Thoracic aorta (tissue), 2 donors: ENCODE measurements at places on chromosomes 6 and 20.

DNA sequence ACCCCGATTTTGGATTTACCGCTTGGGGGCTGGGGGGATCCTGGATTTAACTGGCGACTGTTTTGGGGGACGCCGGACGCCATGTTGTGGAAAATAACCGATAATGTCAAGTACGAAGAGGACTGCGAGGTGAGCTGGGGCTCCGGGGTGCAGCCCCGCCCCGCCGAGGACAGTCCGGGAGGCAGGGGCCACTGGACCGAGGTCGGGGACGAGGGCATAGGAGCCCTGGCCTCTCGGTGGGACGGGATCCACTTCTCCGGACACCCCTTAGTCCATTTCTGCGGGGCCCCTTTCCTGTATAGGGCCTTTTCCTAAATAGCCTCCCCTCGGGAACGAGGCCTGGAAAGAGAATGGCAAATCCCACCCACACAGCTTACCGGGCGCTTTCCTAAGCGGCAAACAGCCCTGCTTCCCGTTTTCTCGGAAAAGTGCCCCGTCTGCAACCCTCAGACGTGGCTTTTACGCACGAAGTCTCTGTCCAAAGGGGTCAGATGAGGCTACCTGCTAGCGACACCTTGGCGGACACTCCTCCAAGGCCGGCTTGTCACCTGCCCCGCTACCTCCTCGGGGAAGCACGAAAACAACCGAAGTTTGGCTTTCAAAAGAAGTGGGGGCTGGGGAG lies 469 bp downstream of the TFAP2C start:
- DNase-seq: no peak

DNA sequence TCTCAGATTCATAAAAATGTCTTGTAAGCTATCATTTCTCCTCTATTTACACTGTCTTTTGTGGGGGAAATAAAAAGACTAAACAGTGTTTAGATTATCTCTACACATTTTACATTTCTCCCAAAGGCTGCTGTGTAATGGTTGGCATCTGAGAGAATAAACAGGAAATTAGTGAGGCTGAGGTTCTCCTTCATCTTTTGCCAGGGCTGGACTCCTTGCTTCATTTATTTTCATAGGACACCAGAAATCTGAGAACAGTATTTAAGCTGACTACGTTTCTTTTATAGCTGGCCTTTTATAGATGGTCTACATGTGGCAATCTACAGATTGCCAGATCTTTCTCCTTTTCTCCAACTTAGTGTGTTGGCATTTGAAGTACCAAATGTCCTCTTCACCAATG lies 41.5 kb downstream of the PLCB4 start:
- DNase-seq: no peak

DNA sequence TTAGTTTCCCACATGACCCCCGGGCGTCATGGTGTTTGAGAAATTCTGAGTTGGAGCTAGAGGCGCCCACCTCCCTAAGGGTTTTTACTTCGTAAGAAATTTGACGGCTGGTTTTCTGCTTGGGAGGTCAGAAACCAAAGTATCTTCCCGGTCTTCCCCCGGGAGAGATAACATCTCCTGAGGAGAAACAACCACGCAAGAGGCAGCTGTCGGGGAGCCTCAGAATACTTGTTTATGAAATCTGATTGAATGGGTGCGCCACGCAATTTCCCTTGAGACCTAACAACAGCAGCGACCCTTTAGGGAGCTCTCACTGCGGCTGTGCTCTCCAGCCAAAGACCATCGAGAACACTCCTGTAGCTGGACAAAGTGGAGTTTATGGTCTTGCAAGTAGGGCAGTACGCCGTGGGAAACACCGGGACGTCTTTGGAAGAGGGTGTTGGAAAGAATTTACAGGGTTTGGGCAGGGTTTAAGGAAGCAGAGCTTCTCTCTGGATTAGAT lies 608 bp upstream of the EIF2S2 start:
- no peak for DNase-seq

- no peak for DNase-seq
Measured at GRCh38 chr6:95169775-95170174, 407.6 kb upstream of the MANEA start.

- no peak for DNase-seq
Measured at GRCh38 chr6:90610751-90611542, 24.1 kb upstream of the MAP3K7 start.

GRCh38 chr6:20732896-20733295 lies 198.6 kb downstream of the CDKAL1 start:
- DNase-seq: no peak

DNA sequence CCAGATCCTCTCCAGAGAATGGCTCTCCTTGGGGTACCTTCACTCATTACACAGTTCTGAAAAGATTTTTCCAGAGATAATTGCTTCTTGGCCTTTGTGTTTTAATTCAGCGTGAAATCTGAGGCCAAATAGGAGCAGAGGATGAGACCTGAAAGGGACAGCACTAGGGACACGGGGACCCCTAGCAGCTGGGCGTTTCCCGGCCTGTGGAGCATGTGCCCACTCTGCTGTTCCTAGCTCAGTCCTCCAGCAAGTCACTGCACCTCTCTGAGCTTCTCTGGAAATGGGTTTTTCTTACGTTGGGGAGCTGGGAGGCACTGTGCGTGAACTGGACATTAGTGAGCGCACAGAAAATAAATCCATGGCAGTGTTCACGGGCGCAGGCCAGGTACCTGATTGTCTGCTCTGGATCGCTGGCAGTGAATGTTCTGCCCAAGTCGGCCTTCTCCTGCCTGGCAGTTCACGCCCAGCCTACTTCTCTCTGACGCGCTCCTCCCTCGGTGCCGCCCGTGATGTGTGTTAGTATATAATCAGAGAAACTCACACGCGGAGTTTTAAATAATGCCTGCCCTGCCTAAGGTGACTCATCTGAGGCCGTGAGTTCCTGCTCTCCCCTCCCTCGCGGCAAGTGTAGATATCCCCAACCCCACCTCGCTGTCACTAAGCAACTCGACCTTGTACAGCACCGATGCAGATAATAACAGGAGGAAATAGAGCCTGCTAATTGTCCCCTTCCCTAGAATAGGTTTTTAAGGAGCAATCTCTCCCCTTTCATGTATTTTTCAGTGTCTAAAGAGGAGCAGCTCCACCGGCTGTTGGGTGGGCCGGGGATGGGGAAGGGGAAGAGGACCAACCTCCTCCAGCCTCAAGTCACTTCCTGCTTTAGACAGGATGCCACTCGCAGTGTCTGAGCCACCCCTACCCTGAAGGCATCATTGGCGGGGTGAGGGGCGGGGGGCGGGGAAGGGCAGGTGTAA lies 2.7 kb upstream of the TUBB2A start:
- no peak for DNase-seq

DNA sequence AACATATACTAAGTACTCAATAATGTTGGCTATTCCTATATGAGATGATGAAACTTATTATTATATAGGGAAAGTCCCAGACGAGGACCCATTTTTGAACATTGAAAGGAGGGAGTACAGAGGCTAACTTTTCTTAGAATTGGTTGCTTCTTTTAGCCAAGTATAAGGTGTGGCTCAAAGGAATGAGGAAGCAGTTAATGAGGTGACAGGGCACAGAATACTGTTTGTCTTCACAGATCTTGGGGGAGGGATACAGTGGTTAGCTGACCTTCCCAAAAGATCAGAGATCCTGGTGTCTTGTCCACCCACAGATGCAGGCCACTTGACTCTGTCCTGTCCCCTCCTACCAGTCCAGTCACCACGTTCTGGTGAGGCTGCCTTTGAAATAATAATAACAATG lies 67.8 kb upstream of the EPB41L1 start:
- DNase-seq: no peak

- DNase-seq: no peak
Measured at GRCh38 chr20:37749620-37750403, 56.0 kb downstream of the CTNNBL1 start.

DNA sequence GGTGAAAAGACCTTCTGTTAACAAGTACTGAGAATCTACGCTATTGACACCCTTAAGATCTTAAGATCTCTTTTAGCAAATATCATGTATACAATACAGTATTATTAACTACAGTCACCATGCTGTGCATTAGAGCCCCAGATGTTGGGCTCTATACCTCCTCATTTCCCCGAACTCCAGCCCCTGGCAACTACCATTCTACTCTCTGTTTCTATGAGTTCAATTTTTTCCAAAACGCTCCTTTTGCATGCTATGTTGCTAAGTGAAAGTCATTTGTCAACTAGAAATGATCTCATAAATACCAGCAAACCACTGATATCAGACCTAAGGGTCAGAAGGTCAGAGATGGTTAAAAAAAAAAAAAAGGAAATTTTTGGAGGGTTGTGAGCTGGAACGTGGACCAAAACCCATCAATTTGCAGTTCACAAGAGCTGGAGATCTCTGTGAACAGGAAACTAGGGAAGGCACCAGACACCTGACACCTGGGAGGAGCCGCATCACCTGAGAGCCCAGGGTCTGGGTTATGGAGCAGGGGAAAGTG lies 122.0 kb upstream of the KCNK16 start:
- DNase-seq: no peak

- DNase-seq: no peak
Measured at GRCh38 chr6:89799756-89800155, 19.8 kb downstream of the MDN1 start.

DNA sequence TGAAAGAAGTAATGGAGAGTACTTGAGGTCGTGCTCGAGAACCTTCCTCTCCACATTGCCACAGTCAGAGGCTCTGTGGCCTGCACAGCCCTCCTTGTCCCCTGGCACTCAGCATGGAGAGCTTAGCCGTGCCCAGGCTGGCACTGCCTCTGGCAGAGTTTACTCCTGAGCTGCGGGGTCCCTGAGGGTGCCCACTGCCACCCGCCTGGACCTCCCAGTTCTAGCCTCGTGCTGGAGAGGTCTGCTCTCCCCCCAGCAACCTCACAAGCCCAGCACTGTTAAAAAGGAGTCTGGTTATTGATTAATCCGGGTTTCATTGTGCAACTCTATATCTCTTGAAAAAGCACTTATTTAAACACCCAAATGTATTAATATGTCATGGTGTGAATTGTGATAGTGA lies 226.8 kb downstream of the TMEM242 start:
- DNase-seq: no peak

DNA sequence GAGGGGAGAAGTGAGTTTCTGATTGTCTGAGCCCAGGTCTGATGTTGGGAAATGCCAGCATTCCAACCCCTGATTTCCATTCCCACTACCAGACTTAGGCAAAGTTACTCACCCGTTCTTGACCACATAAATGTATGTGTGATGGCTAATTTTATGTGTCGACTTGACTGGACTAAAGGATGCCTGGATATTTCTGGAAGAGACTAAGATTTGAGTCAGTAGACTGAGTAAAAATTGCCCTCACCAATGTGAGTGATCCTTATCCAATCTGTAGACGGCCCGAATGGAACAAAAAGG lies 95.8 kb upstream of the TAB2 start:
- no peak for DNase-seq

DNA sequence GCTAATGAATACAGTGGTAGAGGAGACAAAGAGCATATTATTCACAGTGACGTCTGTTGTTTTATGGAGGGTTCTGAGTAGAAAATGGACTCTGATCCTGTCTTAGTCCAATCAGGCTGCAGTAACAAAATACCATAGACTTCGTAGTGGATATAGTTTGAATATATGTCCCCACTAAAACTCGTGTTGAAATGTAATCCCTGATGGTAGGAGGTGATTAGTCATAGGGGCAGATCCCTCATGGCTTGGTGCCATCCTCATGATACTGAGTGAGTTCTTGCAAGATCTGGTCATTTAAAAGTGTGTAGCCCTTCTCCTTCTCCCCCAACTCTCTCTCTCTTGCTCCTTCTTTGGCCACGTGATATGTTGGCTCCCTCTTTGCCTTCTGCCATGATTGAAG lies 82.5 kb downstream of the CD83 start:
- no peak for DNase-seq

DNA sequence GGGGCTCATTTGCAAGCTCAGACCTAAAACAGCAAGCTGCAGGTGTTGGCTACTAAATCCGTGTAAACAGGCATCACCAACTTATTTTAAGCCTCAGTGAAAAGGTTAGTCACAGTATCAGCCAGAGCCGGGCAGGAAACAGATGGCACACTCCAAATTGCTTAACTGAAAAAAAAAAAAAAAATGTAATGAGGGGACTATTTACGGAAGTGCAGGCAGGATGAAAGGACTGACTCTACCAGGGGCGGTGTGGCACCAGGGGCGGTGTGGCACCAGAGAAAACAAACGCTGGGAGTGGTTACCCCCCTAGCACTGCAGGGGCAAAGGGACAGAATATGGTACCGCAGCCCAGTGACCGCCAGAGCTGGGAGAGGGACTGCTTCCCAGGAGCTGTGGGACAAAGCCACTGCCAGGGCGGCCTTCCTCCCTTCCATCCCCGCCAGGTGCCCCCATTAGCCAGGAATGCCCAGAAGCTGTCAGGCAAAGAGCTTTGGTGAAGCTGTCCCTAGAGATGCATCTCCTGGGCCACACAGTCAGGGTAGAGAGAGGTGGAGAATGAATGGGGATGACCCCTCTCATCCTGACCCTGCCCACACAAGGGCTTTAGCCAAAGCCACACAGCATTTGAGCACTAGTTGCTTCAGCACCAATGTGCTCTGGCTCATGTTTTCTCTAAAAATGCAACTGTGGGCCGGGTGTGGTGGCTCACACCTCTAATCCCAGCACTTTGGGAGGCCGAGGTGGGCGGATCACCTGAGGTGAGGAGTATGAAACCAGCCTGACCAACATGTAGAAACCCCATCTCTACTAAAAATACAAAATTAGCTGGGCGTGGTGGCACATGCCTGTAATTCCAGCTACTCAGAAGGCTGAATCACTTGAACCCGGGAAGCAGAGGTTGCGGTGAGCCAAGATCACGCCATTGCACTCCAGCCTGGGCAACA lies 39.6 kb upstream of the GFOD1 start:
- DNase-seq: no peak

GRCh38 chr20:49556621-49557020 lies 11.3 kb downstream of the PTGIS start:
- DNase-seq: no peak

- DNase-seq: no peak
Measured at GRCh38 chr20:48460681-48461080, 367.1 kb downstream of the PREX1 start.

DNA sequence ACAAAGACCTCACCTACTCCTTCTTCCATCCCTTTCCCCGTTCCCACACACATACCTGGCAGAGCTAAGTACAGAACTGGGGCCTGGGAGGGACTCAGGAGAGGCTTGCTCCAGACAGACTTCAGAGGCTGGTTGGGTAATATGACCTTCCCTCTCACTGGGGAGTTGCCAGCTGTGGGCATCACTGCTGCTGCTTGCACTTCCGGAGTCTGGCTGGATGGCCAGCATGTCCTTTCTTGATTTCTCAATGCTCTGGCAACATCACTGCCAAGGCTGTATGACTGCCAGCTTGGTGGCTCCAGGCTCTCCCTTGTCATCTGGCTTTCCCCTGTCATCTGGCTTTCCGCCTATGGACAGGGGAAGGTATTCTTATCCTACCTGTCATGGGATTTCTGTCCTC lies 47.8 kb downstream of the CDH22 start:
- no peak for DNase-seq
